Neural progenitor cell (in vitro differentiated cells): ENCODE measurements at places on chromosomes 7 and 10.

DNA sequence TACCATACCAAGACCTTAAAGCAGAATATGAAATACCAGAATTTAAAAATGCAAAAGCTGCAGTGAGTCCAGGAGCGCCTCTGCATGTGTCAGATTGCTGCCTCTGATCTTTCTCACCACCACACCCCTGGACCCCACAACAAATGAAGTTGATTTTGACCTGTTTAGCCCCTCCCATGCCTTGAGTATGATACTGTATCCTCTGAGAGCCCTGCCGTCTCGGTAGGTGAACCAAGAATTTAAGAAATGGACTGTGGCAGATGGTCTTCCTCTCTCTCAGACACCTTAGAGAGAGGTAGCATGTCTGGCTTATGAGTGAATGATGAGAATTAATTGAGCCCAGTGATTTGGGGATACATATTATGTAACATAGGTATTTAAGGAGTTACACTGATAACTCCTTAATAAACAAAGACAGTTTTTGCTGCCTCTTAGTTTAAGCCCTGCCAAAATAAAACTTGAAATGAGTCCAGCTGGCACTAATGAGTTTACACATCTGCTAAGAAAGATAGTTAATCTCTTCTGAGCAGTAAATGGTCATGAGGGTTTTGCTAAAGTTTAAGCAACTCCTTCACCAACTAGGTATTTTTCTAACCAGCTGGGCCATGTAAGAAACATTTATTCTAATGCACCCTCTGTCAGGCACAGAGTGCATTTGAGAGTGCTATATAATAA, 4.5 kb upstream of the TFPI2 start:
- no peak for DNase-seq

DNA sequence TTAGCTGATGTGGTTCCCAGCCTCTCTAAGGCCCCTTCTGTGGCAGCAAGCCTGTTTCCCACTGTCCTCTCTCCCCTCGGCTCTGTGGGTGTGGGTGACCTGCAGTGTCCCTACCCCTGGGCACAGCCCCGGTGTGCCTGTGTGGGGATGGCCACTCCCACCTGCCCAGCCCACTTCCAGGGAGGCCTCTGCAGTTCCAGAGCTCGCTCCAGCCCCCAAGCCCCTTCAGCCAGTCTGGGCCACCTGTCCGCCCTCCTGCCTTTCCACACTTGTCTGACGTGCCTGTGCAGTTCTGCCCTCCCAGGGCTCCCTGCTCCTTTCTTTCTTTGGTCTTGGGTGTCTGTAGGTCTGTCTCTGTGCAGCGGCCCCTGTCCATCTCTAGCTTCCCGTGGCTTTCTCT, 127.0 kb upstream of the PPIF start:
- no peak for DNase-seq

GRCh38 chr10:77188521-77188920, 449.1 kb downstream of the KCNMA1 start:
- DNase-seq = no peak

DNA sequence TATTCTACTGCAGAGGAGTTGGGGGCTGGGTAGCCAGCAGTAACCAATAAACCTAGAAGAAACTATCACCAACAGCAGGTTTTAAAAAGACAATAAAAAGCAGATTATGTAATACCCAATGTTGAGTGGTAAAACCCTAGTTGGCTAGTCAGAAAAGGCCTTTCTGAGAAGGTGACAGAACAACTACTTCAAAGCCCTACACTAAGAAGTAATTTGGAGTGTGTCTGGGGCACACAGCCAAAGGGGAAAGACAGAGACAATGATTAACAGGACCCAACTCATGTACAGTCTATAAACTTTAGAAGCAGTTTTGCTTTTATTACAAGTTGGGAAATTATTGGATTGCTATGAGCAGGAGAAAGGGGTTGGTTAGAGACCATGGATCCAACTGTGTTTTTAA, 77.2 kb upstream of the TMEM106B start:
- no peak for DNase-seq
